ENCODE measurements at places on chromosomes 16 and 17.

DNA sequence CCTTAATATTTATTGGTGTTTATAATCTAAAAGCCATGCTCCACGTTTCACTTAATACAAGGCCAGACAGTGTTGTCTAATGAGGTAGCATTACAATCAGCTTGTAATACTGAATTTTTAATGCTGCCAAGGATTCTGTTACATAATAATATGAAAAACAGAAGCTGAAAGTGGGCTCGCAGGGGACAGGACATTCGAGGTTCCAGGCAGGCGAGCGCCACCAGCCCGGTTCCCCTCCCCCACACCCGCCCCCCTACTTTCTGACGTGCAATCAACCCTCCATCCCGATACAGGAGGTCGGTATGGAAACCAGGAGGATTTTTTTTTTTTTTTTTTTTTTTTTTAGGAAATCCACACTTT lies 6.2 kb upstream of the ZFHX3 start:
- DNase-seq: no peak

GRCh38 chr16:19771796-19772195 lies 53.7 kb downstream of the IQCK start:
- DNase-seq: no peak

DNA sequence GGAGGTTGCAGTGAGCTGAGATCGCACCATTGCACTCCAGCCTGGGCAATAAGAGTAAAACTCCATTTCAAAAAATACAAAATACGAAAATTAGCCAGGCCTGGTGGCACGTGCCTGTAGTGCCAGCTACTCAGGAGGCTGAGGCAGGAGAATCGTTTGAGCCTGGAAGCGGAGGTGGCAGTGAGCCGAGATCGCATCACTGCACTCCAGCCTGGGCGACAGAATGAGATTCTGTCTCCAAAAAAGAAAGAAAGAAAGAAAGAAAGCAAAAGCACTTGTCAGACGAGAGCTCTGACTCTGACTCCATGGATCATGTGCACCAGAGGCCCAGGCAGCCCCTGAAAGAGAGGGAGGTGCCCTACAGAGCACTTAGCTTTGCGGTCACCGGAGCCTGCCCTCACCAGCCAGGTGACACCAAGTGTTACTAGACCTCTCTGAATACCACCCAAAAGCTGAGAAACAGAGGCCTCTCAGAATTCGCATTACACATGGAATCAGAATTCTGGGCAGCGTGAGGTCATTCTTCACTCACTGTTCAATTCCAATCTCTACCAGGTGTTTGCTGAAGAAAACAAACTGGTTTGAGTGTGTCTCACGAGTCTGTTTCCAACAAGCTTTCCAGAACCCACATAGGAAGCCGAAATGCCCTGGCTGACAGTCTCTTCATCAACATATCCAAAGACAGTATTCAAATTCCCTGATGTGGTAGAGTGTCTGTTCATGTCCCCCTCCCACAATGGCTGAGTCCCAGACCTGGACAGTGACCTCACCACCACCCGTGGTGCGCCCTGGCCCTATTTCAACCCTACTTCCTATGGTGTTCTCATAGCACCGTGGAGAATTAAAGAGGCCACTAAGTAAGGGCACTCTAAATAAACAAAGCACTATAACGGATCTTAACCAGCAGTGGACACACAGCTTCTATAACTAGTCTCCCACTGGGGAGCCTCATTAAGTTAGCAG lies 1.5 kb downstream of the FLCN start:
- DNase-seq: peak; percentile 33

DNA sequence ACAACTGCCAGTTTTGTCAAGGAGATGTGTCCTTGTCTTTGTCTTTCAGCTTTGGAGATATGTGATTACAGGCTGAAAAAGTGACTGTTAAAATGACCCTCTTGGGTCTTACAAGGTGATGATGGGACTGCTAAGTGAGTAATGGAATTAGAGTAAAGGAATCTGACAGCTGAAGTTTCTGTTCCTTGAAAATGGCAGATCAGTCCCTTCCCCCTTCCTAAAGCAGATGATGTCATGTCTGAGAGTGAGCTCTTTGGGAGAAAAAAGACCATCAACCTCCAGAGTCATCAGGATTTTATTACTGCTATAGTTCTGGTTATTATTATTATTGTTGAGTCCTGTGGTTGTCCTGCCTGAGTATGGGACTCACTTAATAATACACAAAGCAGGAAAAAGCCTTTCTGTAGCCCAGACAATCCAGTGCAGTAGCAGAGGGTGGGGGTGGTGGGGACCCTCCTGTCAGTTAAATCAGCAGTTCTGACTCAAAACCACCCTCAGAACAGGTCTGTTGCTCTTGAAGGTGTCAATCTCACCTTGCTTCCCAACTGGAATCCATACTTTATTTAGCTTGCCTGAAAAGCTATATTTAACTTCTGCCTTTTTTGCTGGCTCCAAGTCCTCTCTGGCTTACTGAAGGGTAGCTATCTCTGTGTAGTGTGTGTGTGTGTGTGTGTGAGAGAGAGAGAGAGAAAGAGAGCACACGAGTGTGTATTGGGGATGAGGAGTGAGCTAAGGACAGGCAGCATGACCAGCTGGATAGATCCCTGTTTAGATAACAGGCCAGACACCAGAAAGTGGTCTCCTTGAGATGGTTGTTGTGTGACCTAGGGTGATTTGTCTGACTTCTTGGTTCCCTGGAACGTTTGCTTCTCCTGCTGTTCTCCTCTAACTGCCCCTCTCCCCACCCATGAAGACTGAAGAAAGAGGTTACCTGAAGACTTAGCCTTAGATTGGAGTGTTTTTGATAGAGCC lies 4.9 kb downstream of the HROB start:
- DNase-seq: no peak

DNA sequence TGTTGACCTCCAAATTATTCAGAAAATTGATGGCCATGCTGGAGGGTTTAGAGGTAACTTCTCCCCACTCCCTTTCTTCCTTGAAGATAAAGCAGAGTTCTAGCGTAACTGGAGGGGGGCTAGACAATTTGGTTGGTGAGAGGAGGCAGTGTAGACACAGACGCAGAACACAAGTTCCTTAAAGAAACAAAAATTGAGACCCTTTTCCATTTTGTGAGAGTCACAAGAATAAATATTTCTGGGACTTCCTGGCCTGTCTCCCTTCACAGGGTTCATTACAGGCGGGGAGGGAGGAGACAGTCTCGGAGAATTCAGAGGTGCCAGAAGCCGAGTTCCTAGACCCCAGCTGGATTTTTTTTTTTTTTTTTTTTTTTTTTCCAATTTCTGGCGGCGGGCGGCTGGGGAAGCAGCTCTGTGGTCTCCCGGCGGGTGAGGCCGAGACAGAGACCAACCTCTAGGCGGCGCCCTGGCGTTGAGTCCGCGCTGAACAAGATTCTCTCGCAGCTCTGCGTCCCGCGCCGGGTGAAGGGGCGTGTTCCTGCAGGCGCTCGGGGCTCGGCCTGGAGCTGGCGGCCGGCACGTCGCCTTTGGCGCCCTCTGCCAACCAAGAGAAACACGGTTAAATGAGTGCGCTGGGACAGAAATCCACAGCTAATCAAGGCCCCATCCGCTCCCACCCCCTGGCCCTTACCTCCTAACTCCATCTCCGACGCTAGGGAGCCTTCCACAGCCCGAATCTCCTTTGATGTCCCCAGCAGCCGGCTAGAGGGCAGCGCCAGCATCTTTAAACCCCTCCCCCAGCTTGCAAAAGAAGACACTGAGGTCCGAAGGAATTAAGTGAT lies 10.2 kb upstream of the HOXB9 start:
- DNase-seq: peak; percentile 79

GRCh38 chr17:42266918-42267766 lies 9.0 kb downstream of the STAT5B start:
- peak; percentile 79 for DNase-seq

- DNase-seq: no peak
Measured at GRCh38 chr16:69564845-69565670, 708 bp upstream of the NFAT5 start.

DNA sequence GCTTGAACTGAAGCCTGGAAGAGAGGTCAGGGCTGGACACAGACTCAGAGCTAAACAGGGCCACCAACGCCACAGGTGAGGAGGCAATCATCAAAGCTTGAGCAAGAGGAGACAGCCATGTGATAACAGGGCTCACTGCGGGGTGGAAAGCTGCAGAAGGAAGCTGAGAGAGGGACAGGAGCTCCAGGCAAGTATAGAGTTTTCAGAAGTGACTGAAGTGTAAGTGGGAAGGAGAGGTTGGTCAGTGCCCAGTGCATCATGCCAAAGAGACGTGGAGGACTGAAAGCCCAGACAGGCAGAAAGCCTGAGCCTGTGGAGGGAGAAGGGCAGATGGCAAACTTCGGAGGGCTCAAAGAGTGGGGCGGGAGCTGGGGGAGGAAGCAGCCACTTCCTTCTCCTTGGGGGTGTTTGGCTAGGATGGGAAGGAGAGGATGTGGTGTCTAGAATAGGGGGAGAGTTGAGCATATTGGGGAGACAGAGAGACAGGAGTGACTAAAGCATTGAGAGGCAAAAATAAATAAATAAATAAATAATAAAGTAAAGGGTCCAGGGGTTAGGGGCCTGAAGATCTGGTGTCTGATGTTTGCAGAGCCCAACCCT lies 2.6 kb downstream of the KIFC3 start:
- DNase-seq: no peak

- peak; percentile 75 for DNase-seq
Measured at GRCh38 chr16:14309906-14310305, 238.8 kb downstream of the MRTFB start.

DNA sequence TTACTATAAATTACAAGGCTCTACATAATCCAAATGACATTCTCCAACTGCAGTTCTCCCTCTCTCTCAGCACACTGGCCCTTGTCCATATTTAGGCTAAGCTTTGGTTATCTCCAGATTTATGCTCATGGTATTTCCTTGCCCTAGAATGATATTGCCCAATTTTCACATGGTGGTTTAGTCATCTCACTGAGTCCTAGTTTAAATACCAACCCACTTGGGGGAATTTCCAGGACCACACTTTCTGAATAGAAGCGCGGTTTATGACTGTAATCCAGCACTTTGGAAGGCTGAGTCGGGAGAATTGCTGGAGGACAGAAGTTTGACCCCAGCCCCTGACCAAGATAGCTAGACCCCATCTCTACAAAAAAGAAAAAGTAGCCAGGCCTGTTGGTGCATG lies 280.1 kb upstream of the MON1B start:
- peak; percentile 96 for DNase-seq

GRCh38 chr16:22694887-22695382 lies 119.0 kb upstream of the HS3ST2 start:
- DNase-seq: no peak

GRCh38 chr17:51842763-51843162 lies 315.8 kb downstream of the CA10 start:
- DNase-seq: no peak

GRCh38 chr16:46691726-46692125 lies 2.3 kb downstream of the ORC6 start:
- DNase-seq: no peak

GRCh38 chr16:14292051-14292825 lies 221.1 kb downstream of the MRTFB start:
- DNase-seq: no peak

GRCh38 chr16:8962393-8963009 lies 1.2 kb downstream of the USP7 start:
- no peak for DNase-seq

DNA sequence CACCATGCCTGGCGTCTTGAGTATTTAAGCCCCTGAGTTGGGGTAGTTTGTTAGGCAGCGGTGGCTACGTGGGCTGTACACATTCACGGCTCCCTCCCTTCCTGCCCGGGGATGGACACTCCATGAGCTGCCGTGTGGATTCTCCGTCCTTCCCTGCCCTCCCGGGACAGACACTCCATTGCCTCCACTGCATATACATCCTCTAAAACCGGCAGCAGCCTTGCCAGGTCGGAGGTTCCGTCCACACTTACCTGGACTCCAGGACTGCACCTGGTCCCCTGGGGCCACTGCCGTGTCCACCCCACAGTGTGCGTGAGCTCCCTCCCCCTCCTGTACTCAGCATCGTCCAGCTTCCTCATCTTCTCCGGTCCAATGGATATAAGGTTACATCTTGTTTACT lies 3.5 kb upstream of the SPATA2L start:
- no peak for DNase-seq

GRCh38 chr16:14965328-14965727 lies 9.5 kb upstream of the PDXDC1 start:
- no peak for DNase-seq

DNA sequence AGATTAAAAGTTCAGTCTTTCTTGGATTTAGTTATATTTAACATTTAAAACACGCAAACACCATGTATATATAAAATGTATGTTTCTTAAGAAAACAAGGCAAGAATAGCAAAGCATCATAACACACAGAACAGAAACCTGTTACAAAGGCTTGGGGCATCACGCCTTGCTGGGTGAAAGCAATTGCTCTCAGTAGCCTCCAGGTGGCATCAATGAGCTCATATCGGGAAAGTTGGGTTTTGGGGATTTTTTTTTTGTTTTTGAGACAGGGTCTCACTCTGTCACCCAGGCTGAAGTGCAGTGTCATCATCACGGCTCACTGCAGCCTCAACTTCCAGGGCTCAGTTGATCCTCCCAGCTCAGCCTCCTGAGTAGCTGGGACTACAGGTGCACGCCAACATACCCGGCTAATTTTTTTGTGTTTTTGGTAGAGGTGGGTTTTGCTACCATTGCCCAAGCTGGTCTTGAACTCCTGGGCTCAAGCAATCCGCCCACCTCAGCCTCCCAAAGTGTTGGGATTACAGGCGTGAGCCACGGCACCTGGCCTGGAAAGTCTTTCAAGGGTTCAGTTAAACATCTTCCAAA lies 56.9 kb downstream of the CYB5D2 start:
- peak; percentile 24 for DNase-seq

DNA sequence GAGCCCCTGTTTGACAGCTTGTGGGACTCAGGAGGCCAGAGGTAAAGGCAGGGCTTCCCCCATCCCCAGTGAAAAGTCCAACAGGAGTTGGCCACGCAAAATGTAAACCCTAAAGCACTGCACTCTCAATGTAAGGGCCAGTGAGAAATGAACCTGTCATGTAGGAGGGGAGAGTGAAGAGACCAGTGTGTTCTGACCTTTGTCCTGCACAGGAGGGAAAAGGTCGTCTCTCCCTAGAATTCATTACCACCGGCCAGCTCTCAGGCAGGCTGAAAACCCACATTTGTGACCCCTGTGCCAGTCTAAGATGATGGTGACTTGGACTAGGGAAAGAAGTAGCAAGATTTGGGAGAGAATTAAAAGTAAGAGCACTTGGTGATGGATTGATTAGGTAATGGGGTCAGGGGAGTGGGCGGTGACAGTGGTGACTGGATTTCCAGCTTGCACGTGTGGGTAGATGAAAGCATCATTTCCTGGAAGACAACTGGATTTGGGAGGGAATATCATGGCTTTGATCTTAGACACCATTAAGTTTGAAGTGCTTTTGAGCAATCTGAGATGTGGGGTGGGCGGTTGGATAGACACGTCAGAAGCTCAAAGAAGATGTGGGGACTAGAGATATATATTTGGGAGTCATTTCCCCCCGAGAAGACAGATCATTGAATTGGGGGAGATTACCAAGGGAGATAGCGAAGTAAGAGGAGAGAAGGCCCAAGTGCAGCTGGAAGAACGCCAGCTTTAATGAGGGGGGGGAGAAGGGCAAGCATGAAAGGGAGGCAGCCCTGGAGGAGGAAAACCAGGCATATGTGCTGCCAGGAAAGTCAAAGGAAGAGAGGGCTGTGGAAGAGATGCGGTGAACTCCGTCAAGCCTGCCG lies 119.5 kb downstream of the NTN1 start:
- no peak for DNase-seq
